ENCODE measurements at places on chromosomes 2 and 18. TPM values are rescaled to one million over a fixed set of nuclear protein-coding genes. Genes with fewer than 3 reads are reported as not detected.

DNA sequence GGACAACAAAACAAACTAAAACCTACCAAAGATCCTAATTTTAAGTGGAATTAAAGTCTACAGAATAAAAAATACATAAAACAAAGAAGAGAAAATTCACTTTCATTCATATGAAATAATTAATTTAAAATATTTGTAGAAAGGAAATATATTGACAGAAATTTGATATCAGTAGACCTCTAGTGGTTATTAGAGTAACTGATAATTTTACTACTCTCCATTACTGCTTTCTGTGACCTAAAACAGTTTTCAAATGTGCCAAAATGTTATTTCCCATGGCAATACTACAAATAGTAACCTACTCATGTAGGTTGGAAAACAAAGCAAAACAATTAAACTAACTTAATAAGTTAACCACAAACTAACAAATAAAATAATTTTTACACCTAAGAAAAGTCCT lies 147.1 kb downstream of the NOL4 start:
- DNase-seq: no peak

DNA sequence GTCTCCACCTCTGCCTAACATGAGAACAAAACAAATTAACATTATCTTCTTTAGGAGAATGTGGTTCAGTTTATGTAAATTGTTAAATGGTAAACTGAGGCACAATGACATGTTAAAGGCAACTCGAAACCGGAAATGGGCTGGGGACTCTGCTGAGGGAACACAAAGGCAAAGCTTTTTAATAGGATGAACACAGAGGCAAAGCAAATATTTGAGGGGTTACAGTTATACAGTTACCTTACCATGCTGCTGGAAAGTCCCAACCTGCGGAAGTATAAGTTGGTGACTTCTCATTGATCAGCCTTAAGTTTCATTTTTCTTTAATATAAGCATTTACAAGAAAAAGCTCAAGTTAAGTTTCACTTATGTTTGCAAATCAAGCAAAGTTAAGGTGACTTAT lies 195.0 kb downstream of the DLGAP1 start:
- no peak for DNase-seq

DNA sequence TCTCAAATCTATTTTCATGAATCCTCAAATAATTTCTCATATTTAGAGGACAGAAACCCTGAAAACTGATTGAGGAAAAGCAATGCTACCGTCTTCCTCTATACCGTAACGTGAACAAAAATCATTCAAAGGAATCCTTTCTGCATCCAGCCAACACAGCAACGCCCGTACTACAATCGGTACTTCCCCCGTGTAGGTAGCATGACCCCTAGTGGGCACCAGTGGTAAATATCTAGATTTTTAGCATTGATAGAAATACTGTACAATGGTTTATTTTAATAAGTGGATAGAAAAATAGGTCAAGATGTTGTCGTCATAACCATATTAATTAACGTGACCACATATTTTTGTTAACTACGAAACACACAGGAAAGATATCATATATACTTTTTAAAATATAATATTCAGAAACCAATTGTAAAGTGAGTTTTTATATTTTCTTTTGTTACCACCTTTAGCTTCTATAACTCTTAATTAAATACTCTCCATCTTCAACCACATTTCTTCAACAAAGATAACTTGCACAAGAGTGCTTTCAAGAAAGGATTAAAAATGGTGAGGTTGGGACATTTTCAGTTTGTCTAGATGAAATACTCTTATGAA lies 194.1 kb downstream of the SS18 start:
- DNase-seq: no peak

- peak; percentile 60 for DNase-seq
Measured at GRCh38 chr2:38750011-38750890, 910 bp downstream of the SRSF7 start.

GRCh38 chr2:74212702-74213410 lies 14.4 kb downstream of the MTHFD2 start:
- no peak for DNase-seq

DNA sequence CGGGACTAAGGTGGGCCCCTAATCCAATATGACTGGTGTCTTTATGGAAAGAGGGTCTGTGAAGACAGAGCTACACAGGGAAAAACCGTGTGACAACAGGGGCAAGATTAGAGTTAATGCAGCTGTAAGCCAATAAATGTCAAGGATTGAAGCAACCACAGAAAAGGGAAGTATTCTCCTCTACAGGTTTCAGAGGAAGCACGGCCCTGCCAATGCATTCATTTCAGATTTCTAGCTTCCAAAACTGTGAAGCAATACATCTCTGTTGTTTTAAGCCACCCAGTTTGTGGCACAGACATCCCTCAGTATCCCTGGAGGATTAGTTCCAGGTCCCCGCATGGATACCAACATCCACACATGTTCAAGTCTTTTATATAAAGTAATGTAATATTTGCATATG lies 48.8 kb downstream of the SPP2 start:
- DNase-seq: no peak

GRCh38 chr2:219526320-219527075 lies 12.2 kb downstream of the ASIC4 start:
- DNase-seq: no peak

GRCh38 chr18:78902795-78903435 lies 76.7 kb upstream of the SALL3 start:
- DNase-seq: no peak

GRCh38 chr2:176637486-176638166 lies 368.4 kb downstream of the MTX2 start:
- no peak for DNase-seq

DNA sequence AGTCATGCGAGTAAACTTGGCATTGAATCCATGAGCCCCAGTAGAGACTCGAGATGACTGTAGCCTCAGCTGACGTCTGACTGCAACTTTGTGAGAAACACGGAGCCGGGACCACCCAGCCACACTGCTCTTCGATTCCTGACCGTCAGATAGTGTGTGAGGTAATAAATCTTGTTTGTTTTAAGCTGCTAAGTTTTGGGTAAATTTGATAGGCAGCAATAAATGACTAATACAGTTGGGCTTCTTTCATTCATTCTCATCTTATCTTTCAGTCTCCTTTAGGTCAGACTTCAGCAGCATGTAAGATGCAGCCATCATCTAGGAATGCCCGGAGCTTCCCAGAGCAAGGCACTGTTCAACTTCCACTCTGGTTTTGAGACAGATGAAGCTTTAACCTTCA lies 8.0 kb upstream of the KLHL29 start:
- no peak for DNase-seq

GRCh38 chr2:10790228-10790973 lies 22.2 kb downstream of the PDIA6 start:
- no peak for DNase-seq

DNA sequence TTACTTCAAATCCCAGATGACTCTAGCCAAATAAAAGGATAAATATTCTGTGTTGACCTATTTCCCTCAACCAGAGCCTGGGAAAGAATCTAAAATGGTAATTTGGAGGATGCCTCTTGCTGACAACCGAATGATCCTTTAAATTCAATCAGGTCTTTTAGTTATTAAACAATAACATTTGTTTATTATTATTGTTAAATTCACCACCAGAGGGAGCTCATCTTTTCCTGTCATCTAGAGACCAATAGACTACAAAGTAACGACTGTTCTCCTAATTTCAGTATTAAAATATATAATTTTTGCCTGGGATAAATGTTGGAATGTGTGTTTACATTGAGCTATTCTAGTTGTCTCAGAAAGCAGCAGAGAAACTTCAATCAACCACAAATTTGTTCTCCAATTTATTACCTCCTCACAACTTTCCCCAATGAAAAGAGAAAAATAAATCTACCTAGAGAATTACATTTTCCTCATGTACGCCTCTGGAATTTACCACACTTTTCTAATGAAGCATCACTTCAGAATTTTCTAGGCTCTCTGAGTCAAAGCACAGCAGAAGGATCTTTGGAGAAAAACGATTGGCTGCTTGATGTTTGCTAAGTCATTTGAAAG lies 142.7 kb downstream of the SCG2 start:
- DNase-seq: no peak

- no peak for DNase-seq
Measured at GRCh38 chr18:48771641-48772375, 179.0 kb downstream of the SMAD7 start.

- no peak for DNase-seq
Measured at GRCh38 chr2:182302174-182302573, 124.7 kb downstream of the PDE1A start.

DNA sequence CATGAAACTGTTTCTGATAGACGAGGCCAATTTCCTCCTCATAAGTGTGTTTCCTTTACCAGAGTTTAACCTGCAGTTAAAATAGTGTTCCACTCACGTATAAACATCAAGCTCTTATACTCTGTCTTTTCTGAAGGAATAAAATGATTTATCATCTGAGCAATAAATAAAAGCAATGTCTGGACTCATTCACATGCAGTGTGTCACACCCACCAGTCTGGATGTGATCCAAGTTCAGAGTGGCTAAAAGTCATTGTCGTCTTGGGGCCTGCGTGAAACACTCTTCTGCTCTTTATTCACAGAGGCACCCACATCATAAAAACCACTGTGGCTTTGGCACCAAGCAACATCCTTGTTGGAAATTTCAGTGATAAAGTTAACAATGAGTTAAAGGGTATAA lies 19.5 kb upstream of the SLC9A4 start:
- no peak for DNase-seq

- no peak for DNase-seq
Measured at GRCh38 chr2:54308186-54308585, 52.2 kb upstream of the TSPYL6 start.

FHOD3 gene
- 1.9 TPM for total RNA-seq

RESP18 gene
- not detected for total RNA-seq

VAMP5 gene
- 92.0 TPM for total RNA-seq

HTRA2 gene
- 34.5 TPM for total RNA-seq

LOXL3 gene
- total RNA-seq: 6.6 TPM

CLASP1 gene
- total RNA-seq: 106 TPM

Data from breast epithelium (tissue), 4 donors.